IPS-NIHi11 (cell line): ENCODE measurements at places on chromosomes 16 and 17.

DNA sequence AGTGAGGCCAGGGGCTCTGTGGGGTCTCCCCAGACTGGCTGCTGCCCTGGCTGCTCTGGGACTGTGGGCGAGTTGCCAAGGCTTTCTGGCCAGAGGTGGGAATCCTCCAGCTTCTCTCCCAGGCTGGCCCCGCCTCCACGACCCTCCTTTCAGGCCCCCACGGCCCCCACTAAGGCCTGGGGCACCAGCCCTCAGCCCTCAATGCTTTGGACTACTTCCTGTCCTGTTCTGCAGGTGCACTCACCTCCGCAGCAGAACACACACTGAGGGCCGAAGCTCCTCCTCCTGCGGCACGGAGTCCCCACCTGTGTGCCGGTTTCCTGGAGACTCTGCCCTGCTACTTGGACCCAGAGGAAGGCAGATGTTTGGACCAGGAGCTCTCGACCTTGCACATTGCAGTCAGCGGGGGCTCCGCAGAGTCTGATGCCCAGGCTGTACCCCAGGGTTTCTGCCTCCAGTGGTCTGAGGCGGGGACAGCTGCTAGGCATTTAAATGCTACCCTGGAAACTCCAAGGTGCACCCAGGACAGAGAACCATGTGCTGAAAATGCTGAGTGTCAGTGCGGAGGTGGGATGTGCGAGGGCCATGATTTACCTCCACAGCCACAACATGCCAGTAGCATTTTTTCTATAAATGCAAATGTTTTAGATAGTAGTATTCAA lies 223.8 kb downstream of the IRF8 start:
- DNase-seq = peak; percentile 39

DNA sequence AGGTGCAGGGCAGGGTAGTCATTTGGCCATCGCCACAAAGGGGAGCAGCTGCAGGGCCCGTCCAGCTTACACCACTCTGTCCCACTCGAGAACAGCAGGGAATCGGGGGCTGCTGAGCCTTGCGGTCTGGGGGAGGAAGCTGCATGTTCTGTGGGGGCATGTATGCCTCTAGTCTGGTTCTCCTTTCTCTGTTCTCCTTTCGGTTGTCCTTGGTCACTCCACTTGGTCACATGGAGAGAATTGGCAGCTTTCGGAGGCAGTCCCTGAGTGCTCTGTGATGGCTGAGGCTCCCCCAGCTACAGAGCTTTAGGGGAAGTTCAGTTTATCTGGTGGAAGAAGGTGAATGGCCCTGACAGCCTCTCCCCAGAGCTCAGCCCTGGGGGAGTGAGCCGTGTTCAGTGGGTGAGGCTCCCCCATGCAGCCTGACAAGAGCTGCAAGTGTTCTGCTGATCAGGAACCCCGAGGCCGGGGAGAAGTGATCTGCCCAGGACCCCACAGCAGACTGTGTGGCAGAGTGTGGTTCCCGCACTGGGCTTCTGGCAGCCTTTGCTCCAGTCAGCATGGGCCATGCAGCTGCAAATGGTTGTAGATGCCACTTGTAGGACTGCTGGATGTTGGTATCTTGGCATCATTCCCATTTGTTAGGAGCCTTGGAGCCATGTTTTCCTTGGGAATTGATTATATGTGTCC lies 22.3 kb upstream of the SMPD3 start:
- no peak for DNase-seq

GRCh38 chr17:62797959-62798358 lies 10.2 kb downstream of the MARCHF10 start:
- no peak for DNase-seq

DNA sequence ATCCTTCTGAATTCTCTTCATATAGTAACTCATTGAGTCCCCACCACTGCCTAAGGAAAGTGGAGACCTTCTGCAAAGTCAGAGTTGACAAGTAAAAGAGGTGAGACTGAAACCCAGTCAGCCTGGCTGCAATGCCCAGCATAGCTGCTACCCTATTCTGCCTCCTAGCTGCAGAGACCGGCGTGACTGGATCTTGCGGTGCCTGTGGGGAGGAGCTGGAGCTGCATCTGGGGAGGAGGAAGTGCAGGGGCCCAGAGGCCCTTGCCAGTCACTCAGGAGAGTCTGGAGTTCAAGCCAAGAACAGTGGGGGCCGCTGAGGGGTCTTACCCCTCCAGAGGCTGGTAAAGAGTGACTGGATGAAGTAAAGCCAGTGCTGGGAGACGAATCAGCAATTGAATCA lies 35.0 kb upstream of the ZNF423 start:
- peak; percentile 79 for DNase-seq

DNA sequence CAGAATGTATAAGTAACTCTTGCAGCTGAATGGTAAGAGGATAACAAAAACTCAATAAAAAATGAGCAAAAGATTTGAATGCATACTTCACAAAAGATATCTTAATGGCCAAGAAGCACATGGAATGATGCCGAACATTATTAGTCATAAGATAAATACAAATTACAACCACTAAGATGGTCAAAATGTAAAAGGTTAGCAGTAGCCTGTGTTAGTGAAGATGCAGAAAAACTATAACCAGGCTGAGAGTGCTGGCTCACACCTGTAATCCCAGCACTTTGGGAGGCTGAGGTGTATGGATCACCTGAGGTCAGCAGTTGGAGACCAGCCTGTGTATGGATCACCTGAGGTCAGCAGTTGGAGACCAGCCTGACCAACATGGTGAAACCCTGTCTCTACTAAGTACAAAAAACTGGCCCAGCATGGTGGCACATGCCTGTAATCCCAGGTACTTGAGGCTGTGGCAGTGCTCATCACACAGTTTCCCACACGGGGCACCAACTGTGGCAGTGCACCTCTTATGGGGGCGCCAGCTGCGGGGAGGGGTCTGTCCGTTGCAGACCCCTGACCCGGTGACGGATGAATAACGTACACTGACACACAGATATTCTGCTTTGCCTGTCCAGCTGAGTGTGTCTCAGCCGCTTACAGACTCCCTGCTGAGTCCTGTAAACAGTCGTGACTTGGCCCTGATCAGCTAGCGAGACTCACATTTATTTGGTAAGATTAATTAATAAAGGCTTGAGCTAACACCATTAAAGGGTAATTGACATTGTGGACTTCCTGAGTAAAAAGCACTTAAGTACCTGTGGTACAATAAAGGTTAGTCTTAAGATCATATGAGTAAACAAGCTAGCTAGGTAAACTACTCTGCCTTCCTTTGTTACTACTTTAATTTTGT lies 45.7 kb upstream of the FAM20A start:
- DNase-seq = no peak

DNA sequence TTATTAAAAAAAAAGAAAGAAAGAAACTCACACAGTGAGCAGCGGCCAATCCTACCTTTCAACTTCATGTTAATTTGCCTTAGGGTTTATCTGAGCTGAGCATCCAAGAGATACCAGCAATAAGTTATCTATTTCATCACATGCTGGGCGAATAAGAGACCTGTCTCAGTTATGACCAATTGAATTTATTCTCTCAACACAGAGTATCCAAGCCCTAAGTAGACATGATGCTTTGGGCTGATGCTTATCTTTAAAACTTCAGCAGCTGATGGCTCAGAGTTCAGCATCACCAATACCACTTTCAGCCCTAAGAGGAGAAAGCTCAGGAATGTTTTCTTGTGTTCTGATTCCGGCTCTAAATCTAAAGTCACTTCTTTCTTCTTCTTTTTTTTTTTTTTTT lies 489.0 kb upstream of the ZFHX3 start:
- no peak for DNase-seq

- no peak for DNase-seq
These were observed 557.7 kb downstream of the MAF start for GRCh38 chr16:79042886-79043285.

DNA sequence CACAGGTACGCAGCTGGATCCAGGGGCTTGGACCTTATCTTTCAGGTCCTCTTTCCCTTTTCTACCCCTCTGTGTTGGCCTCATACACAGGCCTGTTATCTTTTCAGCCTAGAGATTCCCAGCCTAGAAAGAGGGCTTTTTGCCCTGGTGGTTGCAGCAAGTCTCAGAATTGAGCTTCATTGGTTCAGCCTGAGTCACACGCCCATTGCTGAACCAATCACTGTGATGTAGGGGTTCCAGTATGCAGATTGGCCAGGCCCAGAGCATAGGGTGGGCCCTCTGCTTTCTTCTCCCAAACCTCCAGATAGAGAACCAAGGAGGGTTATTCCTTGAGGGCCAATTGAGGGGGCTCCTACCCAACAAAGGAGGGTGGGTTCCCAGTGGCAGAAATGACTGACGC lies 32.8 kb downstream of the GPT2 start:
- DNase-seq = peak; percentile 74

DNA sequence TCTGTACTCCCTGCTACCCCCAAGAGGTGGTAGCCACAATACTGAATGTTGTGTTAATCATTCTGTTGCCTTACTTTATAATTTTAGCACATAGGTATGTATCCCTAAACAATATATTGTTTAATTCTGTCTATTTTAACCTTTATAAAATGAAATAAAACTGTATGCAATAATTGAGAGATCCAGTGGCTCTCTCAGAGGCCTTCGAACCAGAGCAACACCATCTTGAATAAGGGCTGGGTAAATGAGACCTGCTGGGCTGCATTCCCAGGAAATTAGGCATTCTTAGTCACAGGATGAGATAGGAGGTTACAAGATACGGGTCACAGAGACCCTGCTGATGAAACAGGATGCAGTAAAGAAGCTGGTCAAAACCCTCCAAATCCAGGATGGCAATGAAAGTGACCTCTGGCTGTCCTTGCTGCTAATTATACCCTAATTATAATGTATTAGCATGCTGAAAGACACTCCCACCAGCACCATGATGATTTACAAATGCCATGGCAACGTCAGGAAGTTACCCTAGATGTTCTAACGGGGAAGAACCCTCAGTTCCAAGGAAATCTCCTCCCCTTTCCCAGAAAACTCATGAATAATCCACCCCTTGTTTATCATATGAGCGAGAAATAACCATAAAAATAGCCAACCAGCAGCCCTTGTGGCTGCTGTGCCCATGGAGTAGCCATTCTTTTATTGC lies 2.0 kb upstream of the CANT1 start:
- no peak for DNase-seq

GRCh38 chr16:58509256-58510096 lies 5.8 kb upstream of the SETD6 start:
- no peak for DNase-seq

DNA sequence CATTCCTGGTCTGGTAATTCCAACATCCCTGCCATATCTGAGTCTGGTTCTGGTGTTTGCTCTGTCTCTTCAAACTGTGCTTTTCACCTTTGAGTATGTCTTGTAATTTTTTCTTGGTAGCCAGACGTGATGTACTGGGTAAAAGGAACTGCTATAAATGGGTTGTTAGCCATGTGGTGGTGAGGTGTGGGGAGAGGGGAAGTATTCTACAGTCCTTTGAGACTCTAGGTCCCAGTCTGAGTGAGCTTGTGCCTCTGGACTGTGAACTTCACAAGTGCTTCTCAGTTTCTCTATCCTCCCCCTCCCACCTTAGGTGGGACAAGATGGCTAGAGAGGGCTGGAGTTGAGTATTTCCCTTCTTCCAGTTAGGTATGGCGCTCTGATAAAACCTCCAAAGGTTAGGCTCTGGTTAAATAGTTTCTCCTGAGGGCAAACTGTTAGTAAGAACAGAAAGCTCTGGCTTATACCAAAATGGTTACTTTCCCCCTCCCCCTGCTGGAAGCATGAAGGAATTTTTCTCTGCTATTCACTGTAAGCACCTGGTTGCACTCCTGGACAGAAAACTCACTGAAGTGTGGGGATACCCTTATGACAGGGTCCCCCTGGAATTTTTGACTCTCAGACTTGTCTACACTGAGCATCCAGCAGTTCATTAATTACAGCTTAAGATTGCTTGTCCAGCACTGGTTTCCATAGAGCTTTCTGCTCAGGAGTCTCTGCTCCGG lies 87.8 kb downstream of the MARCHF10 start:
- no peak for DNase-seq

DNA sequence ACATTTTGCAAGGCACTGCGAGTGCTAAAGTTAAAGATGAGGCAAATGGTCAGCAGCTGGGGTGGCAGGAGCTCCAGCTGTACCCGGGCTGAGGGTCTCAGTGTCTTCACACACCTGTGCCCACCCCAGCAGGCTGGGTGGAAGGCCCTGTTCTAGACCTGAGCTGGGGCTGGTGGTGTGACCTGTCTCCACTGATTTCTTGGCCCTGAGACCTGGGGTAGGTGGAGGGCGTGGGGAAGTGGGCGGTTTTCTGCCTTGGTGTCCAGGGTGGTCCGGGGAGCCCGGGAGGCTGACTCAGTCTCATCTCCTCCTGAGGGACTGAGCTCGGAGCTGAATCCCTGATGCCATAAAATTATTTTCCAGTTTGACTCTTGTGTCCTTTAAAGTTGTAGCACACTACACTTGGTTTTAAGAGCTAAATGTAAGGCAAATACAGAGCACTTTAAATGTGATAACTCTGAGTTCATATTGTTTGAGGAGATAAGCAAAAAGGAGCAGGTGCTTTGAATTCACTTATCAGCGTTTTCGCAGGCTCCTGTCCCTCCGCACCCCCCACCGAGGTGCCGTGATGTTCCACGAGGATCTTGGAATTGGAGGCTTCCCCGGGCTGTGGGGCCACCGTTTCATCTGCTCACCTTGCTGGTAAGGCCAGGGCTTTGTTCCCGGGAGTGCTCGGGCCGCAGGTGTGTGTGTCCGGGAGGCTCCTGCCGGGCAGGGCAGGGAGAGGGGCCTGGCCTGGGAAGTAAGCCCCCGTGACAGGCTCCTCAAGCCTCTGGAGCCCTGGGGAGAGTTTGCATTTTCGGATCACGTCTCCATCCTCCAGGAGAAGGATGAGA lies 117.0 kb downstream of the AATF start:
- no peak for DNase-seq

GRCh38 chr17:13044572-13045065 lies 26.8 kb upstream of the ELAC2 start:
- DNase-seq = no peak

GRCh38 chr17:8994319-8994718 lies 27.0 kb upstream of the NTN1 start:
- DNase-seq = peak; percentile 62

- DNase-seq = no peak
These were observed 4.1 kb downstream of the CSF3 start for GRCh38 chr17:40019140-40019991.

DNA sequence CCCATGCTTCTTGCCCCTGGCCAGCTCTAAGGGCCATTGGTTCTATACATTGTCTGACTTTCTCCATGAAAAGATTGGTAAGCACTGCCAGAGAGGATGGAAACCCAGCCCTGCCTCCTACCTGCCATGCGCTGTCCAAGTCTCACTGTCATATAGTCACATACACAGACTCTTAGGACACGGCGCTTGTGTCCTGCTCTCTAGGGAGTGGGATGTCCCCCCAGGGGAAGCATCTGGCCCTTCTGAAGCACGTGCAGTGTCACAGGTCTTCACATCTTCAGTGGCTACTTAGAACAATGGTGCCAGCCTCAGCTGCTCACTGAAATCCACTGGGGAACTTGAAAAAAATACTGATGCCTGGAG lies 38.7 kb downstream of the MYO18A start:
- DNase-seq = no peak

DNA sequence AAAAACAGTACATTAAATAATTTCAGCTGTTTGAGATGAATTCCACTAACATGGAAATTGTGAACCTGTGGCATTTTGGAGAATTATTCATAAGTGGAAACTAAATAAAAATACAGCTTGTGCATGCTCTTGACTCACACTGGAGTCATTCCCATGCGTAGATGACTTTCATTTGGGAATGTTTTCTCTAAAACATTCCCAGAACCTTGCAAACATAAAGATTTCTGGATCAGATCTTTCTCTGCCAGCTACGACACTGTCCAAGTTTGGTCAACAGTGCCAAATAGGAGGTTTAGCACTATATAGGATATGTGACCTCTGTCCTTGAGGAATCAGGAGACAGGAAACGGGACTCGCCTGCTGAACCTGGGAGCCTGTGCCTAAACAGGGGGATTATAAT lies 400.9 kb downstream of the SLC39A11 start:
- no peak for DNase-seq
